ENCODE measurements at places on chromosomes 7 and 10. TPM values are rescaled to one million over a fixed set of nuclear protein-coding genes. Genes with fewer than 3 reads are reported as not detected.

Gene CCDC3
- 0.43 TPM for total RNA-seq

- peak; percentile 74 for DNase-seq
Measured at GRCh38 chr10:114541081-114541796, 116.8 kb downstream of the ABLIM1 start.

DNA sequence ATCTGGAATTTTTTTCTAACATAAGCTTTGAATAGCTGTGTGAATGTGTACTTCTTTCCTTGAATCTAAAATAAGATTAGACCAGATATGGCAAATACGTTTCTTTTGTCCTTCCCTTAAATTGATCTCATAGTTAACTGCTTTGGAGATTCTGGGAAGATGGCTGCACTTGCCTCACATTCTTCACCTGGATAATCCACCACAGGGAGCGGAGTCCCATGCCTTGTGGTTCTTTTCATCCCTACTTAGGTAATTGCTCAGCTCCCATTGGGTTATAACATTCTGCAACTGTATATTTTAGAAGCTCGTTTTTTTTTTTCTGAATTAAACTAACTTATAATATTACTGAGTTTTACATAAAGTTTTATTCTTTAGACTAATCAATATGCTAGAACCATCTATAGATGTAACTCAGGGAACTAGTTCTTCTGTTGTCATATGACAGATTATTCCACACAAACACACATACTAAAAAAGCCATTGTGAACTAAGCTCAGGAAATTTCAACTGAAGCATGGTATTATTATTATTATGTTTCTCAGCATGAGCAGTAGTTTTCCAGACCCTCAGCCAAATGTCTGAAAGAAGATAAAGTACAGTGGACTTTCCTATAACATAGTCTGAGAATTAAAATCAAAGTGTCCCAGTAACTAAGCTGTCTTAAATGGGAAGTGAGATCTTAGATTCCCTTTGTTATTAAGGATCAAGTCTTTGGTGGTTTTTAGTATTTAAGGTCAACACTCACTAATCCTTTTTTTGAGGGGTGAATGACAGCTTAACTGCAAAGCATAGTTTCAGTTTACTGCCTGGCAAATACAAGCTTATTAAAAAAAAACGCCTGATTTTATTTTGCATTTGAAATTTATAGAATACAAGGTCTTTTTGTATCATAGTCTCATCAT is 182.3 kb downstream of the PPP1R9A start:
- no peak for DNase-seq

Gene EPHA1
- 0.32 TPM for total RNA-seq

DNA sequence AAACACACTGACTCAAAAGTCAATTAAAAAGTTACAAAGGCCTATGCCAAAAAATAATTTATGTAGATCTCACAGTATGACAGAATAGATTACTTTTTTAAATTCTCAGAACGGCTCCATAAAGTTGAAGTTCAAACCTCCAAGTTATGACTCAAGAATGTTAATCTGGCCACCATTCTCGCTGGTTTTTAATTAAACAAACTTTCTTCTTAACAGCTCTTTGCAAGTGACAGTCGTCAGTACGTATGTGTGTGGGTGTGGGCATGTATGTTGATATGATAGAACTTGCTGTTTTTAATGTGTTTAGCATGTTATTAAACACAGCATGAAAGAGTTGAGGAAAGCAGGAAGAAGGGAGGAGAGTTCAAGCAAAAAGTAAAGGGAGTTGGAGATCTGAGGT is 18.5 kb downstream of the PRKCQ start:
- DNase-seq, result no peak

GRCh38 chr7:28199021-28199510 is 18.5 kb upstream of the JAZF1 start:
- no peak for DNase-seq

Gene HHEX
- 1.3 TPM for total RNA-seq

DNA sequence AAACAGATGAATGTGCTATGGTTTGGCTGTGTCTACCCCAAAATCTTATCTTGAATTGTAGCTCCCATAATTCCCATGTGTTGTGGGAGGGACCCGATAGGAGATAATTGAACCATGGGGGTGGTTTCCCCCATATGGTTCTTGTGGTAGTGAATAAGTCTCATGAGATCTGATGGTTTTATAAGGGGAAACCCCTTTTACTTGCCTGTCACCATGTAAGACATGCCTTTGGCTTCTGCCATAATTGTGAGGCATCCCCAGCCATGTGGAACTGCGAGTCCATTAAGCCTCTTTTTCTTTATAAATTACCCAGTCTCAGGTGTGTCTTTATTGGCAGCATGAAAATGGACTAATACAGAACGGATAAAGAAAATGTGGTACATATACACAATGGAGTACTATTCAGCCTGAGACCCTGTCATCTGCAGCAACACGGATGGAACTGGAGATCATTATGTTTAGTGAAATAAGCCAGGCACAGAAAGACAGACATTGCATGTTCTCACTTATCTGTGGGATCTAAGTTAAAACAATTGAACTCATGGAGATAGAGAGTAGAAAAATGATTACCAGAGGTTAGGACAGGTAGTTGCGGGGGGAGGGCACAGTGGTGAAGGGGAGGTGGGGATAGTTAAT is 587.6 kb upstream of the NRP1 start:
- DNase-seq, result no peak

GRCh38 chr7:136657482-136657921 is 210.9 kb upstream of the CHRM2 start:
- peak; percentile 16 for DNase-seq

DNA sequence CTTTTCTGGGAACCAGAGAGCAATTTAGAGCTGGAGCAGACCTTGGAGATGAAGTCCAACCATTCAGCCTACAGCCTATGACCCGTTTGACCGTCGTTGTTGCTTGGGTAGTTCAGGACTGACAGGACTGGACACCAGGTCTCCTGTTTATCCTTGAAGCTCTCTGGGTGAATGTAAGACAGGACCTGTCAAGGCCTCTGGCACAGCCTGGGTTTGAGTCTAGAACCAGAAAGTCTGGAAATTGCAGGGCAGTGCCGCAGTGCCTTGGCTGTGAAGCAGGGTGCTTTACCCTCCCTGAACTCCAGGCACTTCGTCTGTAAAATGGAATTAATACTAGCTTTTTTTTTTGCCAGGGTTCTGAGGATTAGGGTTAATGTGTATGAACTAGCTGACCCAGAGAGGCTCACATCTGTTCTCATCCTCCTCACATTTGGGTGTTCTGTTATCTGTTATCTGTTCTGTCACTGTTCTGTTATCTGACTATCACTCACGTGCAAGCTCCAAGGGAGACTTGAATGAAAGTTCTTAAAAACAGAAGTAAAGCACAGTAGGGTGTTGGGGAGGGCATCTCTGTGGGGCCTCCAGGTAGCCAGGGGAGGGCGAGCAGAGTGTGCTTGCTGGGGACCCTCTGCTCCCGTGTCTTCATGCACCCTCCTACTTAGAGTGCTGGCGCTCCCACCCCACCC is 9.9 kb downstream of the BLVRA start:
- no peak for DNase-seq

DNA sequence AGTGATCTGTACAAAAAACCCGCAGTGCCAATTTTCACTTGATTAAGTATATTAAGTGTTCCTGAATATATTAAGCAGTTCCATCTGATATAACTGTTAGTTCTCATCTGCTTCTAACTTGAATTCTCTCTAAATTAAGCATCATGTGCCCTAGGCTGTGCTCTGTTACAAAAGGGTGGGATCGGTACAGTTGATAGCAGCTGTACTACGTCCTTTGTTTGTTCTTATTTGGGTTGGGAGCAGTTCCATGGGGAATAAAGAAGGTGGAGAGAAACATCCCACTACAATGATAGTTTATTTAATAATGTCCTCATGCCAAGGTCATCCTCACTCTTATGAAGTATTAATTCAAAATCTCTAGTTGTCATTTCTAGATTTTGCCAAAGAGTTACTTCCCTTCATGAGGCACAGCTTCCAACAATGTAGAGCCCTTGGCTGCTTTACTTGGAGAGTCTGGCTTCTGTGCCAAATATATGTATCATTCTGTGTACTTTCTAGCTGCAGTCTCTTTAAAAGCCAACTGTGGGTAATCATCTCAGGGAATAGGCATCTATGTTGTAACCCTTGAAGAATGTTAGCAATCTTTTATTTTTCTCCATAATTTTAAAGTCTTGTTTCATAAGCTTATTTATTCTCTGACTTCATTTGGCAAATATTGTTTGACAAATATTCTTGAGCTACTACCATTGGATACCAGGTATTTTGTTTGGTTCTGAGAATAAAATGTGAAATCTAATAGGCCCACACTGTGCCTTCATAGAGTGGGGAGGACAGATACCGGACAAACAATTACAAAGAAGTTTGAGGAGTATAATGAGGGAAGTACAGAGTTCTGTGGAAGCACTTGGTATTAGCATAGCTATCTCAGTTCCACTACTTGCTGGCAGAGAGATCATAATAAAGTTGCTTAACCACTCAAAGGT is 22.4 kb upstream of the AHR start:
- peak; percentile 77 for DNase-seq

DNA sequence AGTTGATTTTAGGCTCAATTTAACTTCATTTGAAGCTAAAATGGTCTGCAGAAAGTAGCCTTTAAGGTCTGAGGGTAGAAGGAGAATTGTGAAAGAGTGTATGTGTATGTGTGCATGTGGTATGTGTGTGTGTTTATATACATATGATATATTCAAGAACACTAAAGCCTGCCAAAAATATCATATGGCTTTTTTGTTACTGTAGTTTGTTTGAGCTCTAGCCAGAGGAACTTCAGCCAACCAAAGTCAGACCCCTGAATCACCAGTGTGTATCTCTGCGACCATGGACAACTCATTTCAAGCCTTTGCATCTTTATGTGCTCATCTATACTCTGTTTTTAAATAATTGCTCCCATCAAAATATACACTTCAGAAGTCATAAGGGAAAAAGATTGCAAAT is 58.4 kb upstream of the HDAC9 start:
- peak; percentile 43 for DNase-seq

GRCh38 chr10:72588266-72588665 is 37.6 kb downstream of the MICU1 start:
- DNase-seq, result no peak

Gene PHKG1
- total RNA-seq, result 0.43 TPM

Gene ELN
- total RNA-seq, result 0.64 TPM

GRCh38 chr7:155414547-155415492 is 43.1 kb upstream of the EN2 start:
- DNase-seq, result no peak

GRCh38 chr10:123721441-123722049 is 55.4 kb downstream of the GPR26 start:
- no peak for DNase-seq

GRCh38 chr10:11594589-11595394 is 16.7 kb downstream of the USP6NL start:
- DNase-seq, result no peak

DNA sequence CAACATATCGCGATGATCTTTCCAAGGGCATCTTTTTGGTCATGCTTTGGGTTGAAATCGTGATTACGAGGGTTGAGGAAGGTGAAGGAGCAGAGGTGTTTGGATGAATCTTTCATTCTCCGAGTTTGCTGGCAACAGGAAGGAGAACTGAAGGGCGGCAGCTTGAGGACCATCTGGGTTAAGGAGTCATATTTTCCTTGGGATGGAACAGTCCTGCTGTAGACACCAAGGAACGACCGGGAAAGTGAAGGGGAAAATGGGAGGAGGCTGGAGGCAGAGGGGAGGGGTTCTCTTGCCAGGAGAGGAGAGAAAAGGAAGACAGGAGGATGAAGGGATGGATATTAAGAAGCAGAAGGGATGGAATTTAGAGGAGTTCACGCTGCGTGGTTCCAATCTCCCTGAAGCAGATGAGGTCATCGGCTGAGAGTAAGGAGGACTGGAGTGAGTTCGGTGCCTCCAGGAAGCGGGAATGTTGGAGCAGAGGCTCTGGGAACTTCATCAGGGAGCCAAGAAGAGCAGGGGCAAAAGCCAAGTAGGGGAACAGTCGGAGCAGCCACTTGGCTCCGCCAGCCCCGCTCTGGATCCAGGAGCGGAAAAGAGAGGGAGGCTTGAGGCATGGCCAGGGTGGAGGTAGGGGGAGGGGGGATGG is 116.6 kb upstream of the GALNT17 start:
- DNase-seq, result no peak

- DNase-seq, result peak; percentile 64
Measured at GRCh38 chr7:24829787-24830186, 72.5 kb upstream of the GSDME start.

Gene PRR15
- 1.3 TPM for total RNA-seq

Gene CSGALNACT2
- 13.2 TPM for total RNA-seq

- no peak for DNase-seq
Measured at GRCh38 chr7:155340071-155340531, 42.4 kb downstream of the INSIG1 start.

Gene SPAM1
- not detected for total RNA-seq

GRCh38 chr7:55509322-55509721 is 63.0 kb downstream of the VOPP1 start:
- peak; percentile 88 for DNase-seq

Gene ANKRD30A
- total RNA-seq, result 0.97 TPM

Gene IKZF5
- 4.3 TPM for total RNA-seq

Gene TDRD1
- total RNA-seq, result 0.64 TPM

DNA sequence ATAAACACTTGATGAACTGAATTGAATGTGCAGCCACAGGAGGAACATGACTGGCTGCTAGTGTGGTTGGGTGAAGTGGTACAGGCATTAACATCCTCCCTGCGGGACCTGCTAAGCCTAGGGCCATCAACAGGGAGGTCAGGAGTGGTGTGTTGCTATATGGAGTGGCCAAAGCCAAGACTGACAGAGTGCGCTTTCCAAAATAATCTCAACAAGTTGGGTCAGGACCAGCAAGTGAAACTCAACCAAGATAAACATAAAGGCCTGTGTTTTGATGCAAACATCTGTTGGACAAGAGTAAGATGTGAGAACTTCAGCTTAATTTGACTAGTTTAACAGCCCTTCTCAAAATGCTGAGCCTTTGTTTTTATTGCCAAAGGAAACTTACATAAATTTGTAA is 97.7 kb downstream of the WDFY4 start:
- no peak for DNase-seq

Gene ZNF282
- 21.6 TPM for total RNA-seq

DNA sequence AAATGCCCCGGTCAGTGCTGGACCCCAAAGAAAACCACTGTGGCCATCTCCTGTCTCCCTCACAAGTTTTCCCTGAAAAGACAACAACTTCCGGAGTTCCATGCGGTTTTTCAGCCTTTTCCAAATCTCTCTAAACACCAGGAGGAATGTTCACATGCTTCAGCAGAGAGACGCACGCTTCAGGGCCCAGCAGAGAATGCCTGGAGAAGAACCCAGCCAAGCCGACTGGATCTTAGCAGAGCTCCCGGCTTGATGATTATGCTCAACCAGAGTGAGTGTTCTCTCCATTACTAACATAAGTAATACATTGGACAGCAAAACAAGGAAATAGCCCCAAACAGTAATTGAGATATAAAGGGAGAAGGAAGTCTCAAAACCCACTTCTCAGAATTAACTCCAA is 17.9 kb downstream of the PRKCQ start:
- no peak for DNase-seq

DNA sequence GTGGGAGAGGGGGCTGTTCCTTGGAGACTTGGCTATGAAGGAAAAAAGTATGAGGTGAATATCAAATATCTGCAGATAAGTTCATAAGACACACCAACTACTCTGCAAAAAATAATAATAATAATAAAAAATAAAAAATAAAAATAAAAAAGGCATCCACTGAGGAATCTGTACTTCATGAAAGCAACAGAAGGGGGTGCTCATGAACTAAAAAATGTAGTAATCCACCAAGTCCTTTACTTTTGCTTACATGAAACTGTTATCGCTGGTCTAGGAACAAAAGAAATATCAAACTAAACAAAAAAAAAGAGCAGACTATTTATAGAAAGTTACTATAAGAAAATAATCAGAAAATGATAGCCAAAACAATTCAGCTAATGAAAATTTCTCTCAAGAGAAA is 579.0 kb downstream of the PHTF2 start:
- DNase-seq, result no peak

- no peak for DNase-seq
Measured at GRCh38 chr10:17234431-17234945, 6.4 kb downstream of the VIM start.
